ENCODE measurements at places on chromosomes 13 and 19.

DNA sequence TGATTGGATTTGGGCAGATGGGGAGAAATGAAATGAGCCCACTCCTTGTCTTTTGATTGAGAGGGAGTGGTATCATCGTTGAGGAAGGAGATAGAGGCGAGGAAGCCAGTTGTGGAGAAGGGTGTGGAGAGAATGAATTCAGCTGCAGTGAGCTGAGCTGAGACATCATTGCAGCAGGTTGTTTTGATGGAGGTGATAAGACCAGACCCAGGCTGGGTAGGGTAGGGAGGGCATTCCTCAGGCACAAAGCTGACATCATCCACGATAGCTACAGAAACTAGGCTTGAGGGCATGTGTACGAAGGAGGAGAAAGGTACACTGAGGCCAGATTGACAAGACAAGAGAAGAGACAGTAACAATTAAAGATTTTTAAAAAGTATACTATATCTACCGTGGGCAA lies 1500.9 kb upstream of the SLC10A2 start:
- DNase-seq = no peak

- peak; percentile 52 for DNase-seq
Measured at GRCh38 chr13:25973576-25973975, 78.2 kb downstream of the SHISA2 start.

DNA sequence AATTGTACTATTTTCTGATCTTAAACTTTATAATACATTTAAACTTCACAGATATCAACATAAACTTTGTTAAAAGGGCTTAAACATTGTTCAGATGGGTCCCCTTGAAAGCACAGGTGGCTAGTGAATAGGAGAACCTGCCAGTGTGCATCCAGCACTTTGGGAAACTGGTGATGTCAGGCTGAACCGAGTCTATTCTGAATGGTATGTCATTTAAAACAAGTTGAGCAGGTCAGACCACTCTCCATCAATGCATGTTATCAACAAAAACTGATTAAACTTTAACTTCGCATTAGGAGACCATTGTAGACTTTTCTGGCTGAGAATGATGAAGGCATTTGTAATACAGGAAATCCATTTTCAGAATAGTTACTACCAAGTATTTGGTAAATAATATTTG lies 50.1 kb upstream of the FREM2 start:
- no peak for DNase-seq

- peak; percentile 64 for DNase-seq
Measured at GRCh38 chr13:48403151-48403631, 9.7 kb downstream of the LPAR6 start.

GRCh38 chr13:106657104-106657503 lies 89.2 kb upstream of the ARGLU1 start:
- no peak for DNase-seq

DNA sequence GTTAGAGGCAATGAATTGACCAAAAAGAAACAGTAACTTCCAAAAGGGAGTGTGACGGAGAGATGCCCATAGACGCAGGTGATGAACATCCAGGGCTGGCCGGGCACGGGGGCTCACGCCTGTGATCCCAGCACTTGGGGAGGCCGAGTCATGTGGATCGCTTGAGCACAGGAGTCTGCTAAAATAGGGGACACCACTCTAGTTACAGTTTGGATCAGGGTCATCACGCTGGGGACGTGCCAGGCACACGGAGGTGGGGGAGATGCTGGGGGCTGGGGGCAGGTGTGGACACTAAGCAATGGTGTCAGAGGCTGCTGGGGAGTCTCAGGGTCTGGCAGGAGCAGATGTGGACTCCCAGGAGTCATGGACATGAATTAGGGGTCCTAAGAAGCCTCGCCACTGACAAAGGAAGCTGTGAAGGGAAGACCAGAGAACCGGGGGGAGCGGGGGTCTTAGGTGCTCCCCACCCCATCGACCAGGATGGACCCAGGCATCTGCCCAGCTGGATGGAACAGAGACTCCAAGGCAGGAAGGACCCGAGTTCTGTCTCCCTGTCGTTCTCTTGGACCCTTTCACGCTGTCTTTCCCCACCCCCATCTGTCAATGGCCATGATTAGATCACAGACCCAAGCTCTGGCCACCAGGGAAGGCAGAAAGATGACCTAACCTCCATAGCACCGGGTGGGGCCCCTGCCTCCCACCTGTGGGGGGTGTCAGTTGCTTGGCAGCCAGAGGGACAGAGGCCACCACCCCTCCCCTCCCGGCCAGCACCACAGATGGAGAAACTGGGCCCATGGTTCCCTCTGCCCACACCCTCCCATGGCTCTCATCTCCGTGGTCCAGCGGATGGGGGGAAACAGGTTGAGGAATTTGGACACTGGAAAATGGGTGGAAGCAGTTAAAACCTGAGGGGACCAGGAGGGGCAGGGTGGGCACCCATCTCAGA lies 19.6 kb downstream of the CCDC8 start:
- no peak for DNase-seq

- DNase-seq = no peak
Measured at GRCh38 chr13:44120043-44120442, 240.3 kb downstream of the LACC1 start.

- DNase-seq = no peak
Measured at GRCh38 chr19:1914826-1915341, 9.7 kb downstream of the ADAT3 start.

DNA sequence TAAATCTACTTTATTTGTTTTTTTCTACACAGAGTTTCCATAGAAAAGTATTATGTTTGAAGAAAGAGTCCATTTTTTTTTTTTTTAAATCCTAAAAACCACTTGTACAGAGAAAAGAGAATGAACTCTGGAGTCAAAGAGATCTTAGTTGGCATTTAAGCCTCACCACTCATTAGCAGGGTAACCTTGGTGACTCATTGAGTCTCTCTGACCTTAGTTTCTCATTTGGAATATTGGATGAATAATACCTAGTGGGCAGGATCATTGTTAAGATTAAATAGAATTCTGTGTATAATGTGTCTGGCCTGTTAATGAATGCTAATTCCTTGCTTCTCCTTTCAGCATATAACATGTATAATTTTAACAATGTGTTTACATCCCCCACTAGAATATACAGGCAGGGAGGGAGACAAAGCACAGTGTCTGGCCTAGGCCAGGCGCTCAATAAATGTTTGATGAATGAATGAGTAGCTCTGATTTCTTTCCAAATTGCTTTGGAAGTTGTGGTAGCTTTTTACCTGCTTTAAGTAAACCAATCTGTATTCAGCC lies 48.7 kb upstream of the MYCBP2 start:
- DNase-seq = no peak

GRCh38 chr19:2462635-2463421 lies 6.1 kb upstream of the LMNB2 start:
- DNase-seq = no peak

DNA sequence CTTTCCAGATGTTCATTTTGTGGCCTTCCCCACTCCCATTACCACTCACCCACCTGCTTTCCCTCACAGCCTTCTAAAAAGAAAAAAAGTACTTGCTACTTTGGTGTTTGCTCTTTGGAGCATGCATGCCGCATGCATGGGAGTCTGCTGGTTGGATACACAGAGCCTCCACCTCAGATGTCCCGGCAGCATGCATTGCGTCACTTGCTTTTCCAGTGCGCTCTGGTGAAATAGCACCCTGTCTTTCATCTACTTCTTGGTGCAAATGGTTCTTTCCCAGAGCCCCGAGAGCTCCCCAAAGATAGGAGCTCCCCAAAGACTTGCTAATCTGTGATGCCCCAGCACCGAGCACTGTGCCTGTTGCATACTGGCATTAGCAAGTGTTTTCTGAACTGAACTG lies 333.2 kb upstream of the ZNF507 start:
- DNase-seq = no peak

GRCh38 chr19:4524808-4525562 lies 6.7 kb upstream of the PLIN4 start:
- DNase-seq = peak; percentile 64

DNA sequence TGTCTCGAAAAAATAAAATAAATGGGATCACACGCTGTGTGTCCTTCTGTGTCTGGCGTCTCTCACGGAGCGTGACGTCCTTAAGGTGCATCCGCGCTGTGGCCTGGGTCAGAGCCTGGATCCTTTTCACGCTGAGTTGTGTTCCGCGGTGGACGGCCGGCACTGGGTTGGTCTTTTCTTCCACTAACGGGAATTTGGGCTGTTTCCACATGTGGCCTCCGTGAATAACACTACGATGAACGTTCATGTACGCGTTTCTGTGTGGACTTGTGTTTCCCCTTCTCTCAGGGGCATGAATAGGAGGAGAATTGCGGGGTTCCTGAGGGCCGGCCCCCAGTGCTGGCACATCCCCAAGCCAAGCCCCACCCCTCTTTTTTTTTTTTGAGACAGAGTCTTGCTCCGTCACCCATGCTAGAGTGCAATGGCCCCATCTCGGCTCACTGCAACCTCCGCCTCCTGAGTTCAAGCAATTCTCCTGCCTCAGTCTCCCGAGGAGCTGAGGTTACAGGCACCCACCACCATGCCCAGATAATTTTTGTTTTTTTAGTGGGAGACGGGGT lies 6.2 kb upstream of the PTBP1 start:
- DNase-seq = no peak

DNA sequence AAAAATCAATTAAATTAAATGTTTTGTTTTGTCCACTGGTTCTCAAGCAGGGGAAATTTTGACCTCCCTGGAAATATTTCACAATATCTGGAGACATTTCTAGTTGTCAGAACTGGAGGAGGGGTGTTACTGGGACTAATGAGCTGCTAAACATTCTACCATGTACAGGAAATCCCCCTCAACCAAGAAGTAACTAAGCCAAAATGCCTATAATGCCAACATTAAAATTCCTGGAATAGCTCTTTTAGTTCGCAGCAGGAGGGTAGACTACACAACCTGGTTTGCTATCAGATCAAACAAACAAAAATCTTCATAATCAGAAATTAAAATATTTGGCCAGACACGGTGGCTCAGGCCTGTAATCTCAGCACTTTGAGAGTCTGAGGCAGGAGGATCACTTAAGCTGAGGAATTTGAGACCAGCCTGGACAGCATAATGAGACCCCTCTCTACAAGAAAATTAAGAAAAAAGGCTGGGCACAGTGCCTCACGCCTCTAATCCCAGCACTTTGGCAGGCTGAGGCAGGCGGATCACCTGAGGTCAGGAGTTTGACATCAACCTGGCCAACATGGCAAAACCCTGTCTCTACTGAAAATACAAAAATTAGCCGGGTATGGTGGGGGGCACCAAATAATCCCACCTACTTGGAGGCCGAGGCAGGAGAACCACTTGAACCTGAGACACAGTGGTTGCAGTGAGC lies 13.7 kb upstream of the SMARCA4 start:
- no peak for DNase-seq

GRCh38 chr13:53264751-53265385 lies 236.3 kb downstream of the OLFM4 start:
- DNase-seq = no peak

GRCh38 chr13:109249780-109250528 lies 536.4 kb downstream of the IRS2 start:
- DNase-seq = no peak

GRCh38 chr13:50222569-50223332 lies 207.5 kb downstream of the KCNRG start:
- peak; percentile 52 for DNase-seq

GRCh38 chr13:55230570-55230908 lies 1910.2 kb upstream of the PRR20A start:
- no peak for DNase-seq

GRCh38 chr19:17245535-17245984 lies at the start of gene NR2F6:
Gene NR2F6, minus strand, starts transcription at chr19:17245919. Its CDS starts 699 bp downstream, at chr19:17245220.
- no peak for DNase-seq

DNA sequence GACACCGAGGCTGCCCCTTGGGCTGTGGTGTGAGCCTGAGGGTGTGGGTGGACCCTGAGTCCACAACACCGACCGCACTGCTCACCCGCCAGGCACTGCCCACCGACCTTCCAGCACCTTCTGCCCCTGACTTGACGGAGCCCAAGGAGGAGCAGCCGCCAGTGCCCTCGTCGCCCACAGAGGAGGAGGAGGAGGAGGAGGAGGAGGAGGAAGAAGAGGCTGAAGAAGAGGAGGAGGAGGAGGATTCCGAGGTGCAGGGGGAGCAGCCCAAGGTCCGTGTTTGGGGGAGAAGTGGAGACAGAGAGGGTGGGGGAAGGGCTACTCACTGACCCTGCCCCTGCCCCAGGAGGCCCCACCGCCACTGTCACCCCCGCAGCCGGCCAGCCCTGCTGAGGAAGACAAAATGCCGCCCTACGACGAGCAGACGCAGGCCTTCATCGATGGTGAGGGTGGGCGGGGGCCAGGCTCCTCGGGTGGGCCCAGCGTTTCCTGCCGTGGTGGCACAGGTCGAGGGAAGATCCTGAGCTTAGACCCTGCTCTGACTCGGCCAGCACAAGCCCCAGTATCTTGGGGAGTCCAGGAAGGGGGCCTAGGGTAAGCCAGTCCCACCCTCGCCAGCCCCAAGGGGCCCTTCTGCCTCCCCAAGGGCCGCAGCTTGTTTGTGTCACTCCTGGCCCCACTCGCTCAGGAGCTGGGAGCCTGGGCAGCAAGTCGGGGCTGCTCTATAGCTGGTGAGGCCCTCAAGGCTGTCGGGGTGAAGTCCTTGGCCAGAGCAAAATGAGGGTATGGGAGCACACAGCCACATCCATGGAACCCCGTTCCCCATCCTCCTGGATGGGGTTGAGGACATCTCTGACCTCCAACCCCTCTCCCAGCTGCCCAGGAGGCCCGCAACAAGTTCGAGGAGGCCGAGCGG lies 12.2 kb downstream of the PRKCSH start:
- no peak for DNase-seq

GRCh38 chr13:32938907-32939306 lies 77.3 kb upstream of the KL start:
- no peak for DNase-seq

DNA sequence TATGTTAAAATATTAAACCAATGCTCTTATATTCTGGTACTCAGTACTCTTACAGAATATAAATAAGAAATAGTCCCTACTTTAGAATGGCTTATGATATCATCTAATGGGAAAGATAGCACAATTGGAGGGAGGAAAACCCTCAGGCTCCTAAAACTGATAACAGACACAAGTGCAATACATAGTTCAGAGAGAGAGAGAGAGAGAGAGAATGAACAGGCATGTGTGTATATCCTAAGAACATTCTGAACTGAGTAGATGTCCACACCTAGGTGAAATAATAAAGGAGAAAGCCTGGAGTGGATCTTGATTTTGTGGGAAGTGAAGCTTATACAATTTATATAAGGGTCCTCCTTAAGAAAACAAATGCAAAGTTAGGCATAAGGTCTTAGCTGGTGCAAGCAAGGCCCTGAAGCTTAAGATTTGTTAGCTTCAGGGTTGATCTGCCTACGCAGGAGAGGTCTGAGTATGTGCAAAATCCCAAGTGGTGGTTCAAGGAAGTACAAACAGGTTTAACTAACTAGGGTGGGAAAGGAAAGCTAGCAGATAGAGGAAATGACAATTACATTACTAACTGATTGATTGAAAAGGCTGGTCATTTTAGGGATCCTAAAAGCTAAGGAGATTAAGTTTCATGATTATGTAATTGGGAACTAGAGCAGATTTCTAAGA lies 53.3 kb downstream of the SOX21 start:
- no peak for DNase-seq

Measured in CD4-positive, alpha-beta T cell treated with Interleukin-17A for 1 hour (primary cell).